Astrocyte (in vitro differentiated cells and primary cell): ENCODE measurements at places on chromosomes 11 and 22.

DNA sequence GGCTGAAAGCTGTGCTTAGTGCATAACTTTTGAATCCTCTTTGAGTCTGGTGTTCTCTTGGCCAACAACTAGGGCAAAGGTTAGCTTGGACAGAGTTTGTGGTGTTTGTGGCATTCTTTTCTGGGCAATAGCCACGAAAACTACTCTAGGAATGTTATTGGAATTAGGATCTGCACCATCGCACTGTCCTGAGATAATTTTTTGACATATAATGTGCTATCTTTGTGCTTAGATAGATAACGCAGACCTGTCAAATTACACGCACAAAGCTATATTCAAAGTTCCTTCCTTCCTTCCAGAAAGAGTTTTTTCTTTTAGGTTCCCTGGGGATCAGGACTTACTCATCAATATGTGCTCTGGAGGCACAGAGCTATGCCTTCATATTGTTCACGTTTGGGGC, 166.8 kb upstream of the MTMR2 start:
- DNase-seq: peak; percentile 77
- no peak overlapping the region for H3K27ac ChIP-seq
- H3K4me1 ChIP-seq: peaks cover 15% of the 10 kb centered on the region
- H3K27me3 ChIP-seq: no peaks in the 10 kb centered on the region

DNA sequence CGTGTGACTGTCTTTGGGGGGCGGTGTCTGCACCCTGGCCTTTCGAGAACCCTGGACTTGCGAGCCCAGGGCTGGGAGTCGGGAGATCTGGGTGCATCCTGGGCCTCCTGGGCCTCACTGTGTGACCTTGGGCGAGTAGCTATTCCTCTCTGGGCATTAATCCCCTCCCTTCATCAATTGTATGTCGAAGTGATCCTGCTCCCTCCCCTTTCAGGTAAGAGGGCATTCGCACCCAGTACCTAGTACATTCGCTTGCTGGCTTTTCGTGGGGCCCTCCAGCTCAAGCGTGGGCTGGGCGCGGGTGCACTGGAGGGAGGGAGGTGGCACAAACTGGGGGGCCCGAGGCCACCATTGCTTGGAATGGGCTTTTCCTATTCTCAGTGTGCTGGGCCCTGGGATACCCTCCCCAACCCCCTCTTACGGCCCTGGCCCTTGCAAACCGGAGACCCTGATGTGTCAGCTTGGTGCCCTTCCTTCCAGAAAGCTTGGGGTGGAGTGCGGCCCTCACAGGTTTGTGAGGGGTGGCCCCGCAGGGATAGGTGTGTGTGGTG, 530 bp downstream of the USP35 start:
- no peak overlapping the region for H3K27ac ChIP-seq
- no peaks in the 10 kb centered on the region for H3K36me3 ChIP-seq
- DNase-seq: no peak
- peak overlapping the region; percentile 79 for H3K4me3 ChIP-seq
- no peaks in the 10 kb centered on the region for H3K27me3 ChIP-seq
- peaks cover 37% of the 10 kb centered on the region for H3K4me1 ChIP-seq

GRCh38 chr22:46379066-46379930, 43.8 kb downstream of the TRMU start:
- no peaks in the 10 kb centered on the region for H3K36me3 ChIP-seq
- H3K27ac ChIP-seq: no peak overlapping the region
- no peak for DNase-seq
- H3K27me3 ChIP-seq: peaks cover 5% of the 10 kb centered on the region
- H3K4me3 ChIP-seq: no peak overlapping the region

DNA sequence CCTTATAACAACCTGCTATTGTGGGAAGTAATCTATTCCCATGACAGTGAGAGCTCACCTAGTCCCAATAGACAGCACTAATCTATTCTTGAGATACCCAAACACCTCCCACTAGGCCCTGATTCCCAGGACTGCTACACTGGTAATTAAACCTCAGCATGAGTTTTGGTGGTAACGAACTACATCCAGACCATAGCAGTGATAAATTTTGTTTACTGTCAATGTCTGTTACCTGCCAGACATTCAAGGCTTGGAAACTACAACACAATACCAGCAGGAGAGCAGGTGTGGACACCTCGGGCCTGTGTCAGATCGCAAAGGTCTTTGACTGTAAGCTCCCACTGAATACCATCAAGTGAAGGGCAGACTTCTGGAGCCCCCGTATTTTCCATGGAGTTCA, 187.1 kb downstream of the ARHGAP42 start:
- DNase-seq: no peak
- no peaks in the 10 kb centered on the region for H3K36me3 ChIP-seq
- H3K4me1 ChIP-seq: peaks cover 30% of the 10 kb centered on the region
- H3K27me3 ChIP-seq: no peaks in the 10 kb centered on the region
- no peak overlapping the region for H3K27ac ChIP-seq
- H3K4me3 ChIP-seq: no peak overlapping the region

- no peaks in the 10 kb centered on the region for H3K36me3 ChIP-seq
- H3K4me1 ChIP-seq: peaks cover 18% of the 10 kb centered on the region
- H3K27ac ChIP-seq: peak overlapping the region; percentile 68
- H3K4me3 ChIP-seq: peak overlapping the region; percentile 51
- H3K27me3 ChIP-seq: peaks cover 10% of the 10 kb centered on the region
Observed at GRCh38 chr22:37817705-37818408, 5.3 kb upstream of the GALR3 start.

DNA sequence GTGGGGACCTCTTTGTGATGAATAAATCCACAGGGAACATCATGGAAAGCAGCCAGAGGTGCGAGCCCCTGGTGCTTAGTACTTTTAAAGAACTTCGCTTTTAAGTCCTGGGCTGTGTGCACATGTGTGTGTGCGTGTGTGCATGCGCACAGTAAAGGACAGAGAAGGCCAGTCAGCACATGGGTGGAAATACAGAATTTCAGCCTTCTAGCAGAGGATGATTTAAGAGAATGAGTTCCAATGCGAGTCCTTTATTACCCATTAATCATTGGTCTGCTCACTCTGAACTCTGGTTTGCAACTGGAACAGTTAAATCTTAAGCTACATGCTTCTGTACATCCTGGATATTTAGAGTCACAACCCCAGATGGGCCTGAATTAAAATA, 18.9 kb downstream of the TEAD1 start:
- no peaks in the 10 kb centered on the region for H3K36me3 ChIP-seq
- H3K4me3 ChIP-seq: peak overlapping the region; percentile 44
- no peaks in the 10 kb centered on the region for H3K27me3 ChIP-seq
- DNase-seq: peak; percentile 74
- peaks cover 72% of the 10 kb centered on the region for H3K4me1 ChIP-seq

DNA sequence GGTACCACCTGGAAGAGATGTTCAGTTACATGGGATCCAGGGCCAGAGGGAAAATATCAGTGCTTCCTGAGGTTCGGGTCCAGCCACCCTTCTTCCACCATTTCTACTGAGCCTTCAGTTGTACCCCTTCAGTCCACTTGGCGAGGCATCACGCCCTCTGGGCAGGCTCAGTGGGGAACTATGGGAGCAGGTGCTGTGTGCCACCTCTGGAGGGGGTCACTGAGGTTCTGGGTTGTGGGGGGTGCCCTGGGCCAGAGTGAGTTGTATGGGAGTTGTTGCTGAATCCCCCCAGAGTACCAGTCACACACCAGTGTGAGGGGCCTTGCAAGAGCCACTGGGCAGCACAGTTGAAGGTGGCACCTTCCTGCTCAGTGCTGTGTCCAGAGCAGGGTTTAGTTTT, 2.7 kb upstream of the SREBF2 start:
- no peak overlapping the region for H3K4me3 ChIP-seq
- H3K36me3 ChIP-seq: no peaks in the 10 kb centered on the region
- no peak overlapping the region for H3K27ac ChIP-seq
- H3K4me1 ChIP-seq: peaks cover 22% of the 10 kb centered on the region
- DNase-seq: no peak

GRCh38 chr11:131089727-131090245, 173.5 kb upstream of the SNX19 start:
- H3K4me1 ChIP-seq: no peaks in the 10 kb centered on the region
- H3K27ac ChIP-seq: no peak overlapping the region
- no peak for DNase-seq
- H3K36me3 ChIP-seq: no peaks in the 10 kb centered on the region
- no peak overlapping the region for H3K4me3 ChIP-seq
- H3K27me3 ChIP-seq: no peaks in the 10 kb centered on the region

DNA sequence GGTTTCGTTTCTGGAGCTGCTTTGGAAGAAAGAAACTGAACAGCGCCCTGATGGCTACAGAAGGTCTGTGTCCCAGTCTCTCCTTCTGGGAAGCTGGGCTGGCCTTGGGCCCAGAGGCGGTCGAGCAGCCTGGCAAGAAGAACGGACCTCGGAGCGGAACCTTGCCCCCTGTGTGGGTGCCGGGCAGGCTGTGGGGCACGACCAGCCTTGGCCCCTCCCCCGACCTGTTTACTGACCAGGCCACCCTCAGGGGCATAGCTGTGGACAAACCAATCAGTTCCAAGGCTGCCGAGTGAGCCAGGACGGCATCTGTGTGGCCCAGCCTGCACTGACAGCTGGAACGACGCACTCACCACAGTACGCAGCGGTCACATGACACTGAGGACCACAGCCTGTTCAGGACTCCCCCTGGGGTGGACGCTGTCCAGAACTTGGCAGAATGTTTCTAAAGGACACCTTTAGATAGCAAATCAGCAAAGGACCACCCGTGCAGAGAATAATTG, 7.2 kb downstream of the PIM3 start:
- no peaks in the 10 kb centered on the region for H3K27me3 ChIP-seq
- H3K36me3 ChIP-seq: peaks cover 2% of the 10 kb centered on the region
- peaks cover 30% of the 10 kb centered on the region for H3K4me1 ChIP-seq
- no peak overlapping the region for H3K4me3 ChIP-seq
- no peak overlapping the region for H3K27ac ChIP-seq

DNA sequence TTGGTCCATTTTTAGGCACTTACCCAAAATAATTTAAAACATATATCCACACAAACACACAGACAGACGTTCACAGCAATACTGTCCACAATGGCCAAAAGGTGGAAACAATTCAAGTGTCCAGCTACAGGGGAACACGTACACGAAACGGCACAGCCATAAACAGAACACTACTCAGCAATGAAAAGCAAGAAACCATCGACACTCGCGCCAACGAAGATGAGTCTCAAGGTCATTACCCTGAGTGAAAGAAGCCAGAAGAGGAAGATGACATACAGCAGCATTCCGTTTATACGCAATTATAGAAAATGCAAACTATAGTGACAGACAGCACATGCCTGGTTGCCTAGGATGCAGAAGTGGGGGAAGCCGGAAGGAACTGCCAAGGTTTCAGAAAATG, 13.4 kb upstream of the COMT start:
- H3K4me3 ChIP-seq: no peak overlapping the region
- H3K4me1 ChIP-seq: no peaks in the 10 kb centered on the region
- no peaks in the 10 kb centered on the region for H3K36me3 ChIP-seq
- H3K27me3 ChIP-seq: no peaks in the 10 kb centered on the region
- no peak overlapping the region for H3K27ac ChIP-seq
- DNase-seq: no peak

DNA sequence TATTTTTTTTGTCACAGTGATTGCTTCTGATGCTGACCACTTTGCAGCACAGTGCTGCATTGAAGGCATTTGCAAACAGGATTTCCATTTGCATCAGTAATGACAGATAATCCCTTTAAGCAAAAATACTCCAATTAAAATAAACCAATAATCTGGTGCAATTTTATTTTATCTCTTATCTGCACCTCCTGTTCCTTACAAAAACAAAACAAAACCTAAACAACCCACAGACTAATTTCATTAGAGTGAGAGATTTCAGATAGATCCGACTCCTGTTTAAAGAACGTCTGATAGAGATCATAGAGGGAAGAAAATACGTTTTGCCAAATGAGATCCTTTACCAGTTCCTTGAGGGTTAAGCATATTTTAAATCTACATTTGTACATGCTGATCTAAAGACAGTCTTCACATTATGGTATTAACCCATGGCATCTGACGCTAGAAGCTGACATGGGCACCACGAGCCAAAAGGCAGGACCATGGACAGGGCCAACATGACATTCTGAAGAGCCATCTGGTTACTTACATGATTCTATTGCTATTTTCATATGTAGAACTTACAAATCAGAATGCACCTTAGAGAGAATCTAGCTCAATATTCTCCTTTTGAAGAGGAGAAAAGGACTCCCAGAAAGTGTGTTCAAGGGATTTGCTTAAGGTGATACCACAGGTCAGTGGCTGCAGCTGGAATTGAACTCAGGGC, 286.2 kb upstream of the NARS2 start:
- H3K36me3 ChIP-seq: no peaks in the 10 kb centered on the region
- H3K4me3 ChIP-seq: no peak overlapping the region
- no peak for DNase-seq
- H3K27me3 ChIP-seq: no peaks in the 10 kb centered on the region
- H3K4me1 ChIP-seq: no peaks in the 10 kb centered on the region

GRCh38 chr11:61774411-61774810, 18.0 kb downstream of the TMEM258 start:
- no peak overlapping the region for H3K4me3 ChIP-seq
- H3K36me3 ChIP-seq: no peaks in the 10 kb centered on the region
- H3K4me1 ChIP-seq: peaks cover 9% of the 10 kb centered on the region
- DNase-seq: no peak
- H3K27ac ChIP-seq: no peak overlapping the region
- no peaks in the 10 kb centered on the region for H3K27me3 ChIP-seq

DNA sequence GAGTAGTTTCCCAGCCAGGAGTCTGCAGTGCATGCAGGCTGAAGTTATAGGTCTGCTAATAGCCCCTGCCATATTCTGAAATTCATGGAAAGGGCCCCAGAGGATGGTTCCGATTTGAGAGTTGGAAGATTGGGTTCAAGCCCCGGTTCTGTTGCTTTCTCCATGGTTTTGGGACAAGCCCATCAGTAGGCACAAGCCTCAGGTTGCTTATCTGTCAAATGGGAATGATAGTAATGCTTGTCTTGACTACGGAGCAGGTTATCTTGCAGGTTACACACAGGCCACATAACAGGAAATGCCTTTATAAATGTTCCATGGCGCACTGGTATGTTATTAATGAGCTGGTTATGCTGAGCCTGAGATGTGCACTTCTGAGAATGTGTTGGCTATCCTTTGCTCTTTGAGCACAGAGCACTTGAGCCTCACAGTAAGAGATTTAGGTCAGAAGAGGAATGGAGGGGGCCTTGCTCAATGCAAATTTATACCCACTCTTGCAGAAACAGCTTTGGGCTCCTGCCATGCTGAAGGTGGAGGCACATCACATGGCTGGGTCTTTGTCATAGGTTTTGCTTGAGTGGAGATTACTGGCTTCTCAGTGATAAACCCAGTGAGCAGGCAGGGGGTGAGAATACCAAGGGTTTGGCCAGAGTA, 47.1 kb downstream of the ZNRF3 start:
- H3K4me1 ChIP-seq: peaks cover 5% of the 10 kb centered on the region
- H3K27ac ChIP-seq: no peak overlapping the region
- no peaks in the 10 kb centered on the region for H3K36me3 ChIP-seq
- H3K27me3 ChIP-seq: no peaks in the 10 kb centered on the region

GRCh38 chr11:70796648-70797227, 398.4 kb downstream of the CTTN start:
- H3K27me3 ChIP-seq: no peaks in the 10 kb centered on the region
- H3K4me3 ChIP-seq: no peak overlapping the region
- peaks cover 5% of the 10 kb centered on the region for H3K4me1 ChIP-seq
- no peak overlapping the region for H3K27ac ChIP-seq
- no peaks in the 10 kb centered on the region for H3K36me3 ChIP-seq

DNA sequence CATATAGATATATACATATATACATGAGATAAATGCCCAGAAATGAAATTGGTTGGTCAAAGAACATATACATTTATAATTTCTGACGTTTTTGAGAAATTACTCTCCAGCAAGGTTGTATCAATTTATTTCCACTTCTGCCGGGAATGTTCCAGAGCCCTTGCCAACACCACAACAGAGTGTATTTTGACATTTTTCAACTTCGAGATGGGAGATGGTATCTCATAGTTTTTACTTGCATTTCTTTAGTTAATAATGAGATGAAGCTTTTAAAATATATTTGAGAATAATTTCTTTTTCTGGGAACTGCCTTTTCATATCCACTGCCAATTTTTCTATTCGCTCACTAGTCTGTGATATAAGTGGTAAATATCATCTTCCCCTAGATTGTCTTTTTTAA, 19.3 kb upstream of the CLMP start:
- H3K4me1 ChIP-seq: peaks cover 17% of the 10 kb centered on the region
- H3K27ac ChIP-seq: no peak overlapping the region
- DNase-seq: no peak
- no peak overlapping the region for H3K4me3 ChIP-seq
- H3K36me3 ChIP-seq: no peaks in the 10 kb centered on the region
